ENCODE measurements at places on chromosomes 1 and 21.

- DNase-seq: no peak
Observed at GRCh38 chr1:42806171-42806570, 10.8 kb upstream of the ERMAP start.

DNA sequence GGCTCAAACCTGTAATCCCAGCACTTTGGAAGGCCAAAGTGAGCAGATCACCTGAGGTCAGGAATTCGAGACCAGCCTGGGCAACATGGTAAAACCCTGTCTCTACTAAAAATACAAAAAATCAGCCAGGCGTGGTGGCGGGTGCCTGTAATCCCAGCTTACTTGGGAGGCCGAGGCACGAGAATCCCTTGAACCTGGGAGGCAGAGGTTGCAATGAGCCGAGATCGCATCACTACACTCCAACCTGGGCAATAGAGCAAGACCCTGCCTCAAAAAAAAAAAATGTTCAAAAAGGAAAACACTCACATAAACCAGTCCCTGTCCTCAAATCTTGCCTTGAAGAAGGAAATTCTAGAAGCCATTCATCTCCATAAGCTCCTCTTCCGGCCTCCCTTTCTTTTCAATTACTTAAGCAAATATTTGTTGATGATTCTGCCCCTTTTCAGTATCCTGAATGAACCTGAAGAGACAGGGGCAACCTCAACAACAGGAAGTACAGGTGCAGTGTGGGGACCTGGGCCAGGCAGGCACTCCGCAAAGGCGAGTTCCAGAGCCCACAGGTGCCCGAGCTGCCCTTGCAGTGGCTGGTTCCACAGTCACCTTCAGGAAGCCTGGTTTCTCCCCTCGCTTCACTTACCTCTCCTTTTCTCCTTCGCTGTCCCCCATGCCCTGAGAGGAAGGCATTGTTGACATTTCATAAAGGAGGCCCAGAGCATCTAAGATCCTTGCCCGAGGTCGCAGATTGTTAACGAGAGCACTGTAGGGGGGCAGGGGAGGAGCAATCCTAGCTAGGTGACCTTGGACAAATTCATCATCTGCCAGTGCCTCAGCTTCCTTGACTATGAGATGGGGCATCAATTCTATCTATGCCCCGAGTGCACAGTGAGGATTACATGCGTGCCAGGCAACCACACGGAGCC, 8.9 kb upstream of the LEFTY1 start:
- DNase-seq: no peak

DNA sequence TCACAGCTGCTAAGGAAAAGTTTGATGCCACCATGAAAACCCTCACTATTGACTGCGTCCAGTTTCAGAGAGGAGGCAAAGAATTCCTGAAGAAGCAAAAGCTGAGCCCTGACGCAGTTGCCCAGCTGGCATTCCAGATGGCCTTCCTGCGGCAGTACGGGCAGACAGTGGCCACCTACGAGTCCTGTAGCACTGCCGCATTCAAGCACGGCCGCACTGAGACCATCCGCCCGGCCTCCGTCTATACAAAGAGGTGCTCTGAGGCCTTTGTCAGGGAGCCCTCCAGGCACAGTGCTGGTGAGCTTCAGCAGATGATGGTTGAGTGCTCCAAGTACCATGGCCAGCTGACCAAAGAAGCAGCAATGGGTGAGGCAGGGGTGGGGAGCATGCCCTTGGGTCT, 9.5 kb downstream of the CZIB start:
- no peak for DNase-seq

DNA sequence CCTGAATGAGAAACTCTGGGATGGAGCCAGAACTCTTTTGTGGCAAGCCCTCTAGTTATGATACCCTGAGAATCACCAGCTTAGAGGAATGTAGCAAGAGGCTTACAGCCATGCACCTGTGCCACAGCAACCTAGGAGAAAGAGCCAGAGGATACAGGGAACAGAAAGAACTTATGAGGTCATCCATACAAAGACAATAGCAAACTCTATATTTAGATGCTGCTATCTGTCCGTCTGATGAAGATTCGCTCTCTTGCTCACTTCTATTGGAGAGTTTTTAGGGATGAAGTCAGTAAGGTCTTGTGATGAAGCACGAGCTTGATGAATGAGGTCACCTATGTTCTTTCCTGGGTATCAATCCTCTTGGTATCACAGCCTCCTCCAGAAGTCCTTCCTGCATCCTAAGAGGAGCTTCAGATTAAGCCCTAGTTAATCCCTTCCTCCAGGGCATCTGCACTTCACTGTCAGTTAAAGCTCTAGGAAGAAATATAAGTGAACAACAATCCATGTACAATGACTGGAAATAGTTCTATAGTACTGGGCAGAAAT, 185.6 kb downstream of the DAB1 start:
- no peak for DNase-seq

DNA sequence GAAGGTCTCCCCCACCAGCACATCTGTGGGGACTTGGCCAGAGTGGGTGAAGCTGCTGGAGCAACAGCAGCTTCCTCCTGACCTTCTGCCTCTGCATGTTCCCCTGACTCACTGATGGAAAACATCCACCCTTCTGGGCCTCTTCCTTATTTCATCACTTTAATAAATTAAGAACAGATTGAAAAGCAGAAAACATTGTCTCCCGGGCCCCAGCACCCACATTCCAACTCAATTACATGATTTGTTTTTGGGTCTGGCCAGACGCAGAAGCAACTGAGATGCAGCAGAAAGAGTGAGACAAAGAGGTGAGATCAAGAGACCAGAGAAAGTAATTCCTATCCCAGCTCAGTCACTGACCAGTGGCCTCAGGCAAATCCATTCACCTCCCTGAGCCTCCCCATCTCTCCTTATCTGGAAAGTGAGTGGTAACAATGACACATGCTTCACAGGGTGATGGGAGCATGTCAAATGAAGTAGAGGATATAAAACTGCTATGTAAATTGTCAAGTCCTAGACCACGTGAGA, 157.1 kb downstream of the ELAVL4 start:
- DNase-seq: no peak

DNA sequence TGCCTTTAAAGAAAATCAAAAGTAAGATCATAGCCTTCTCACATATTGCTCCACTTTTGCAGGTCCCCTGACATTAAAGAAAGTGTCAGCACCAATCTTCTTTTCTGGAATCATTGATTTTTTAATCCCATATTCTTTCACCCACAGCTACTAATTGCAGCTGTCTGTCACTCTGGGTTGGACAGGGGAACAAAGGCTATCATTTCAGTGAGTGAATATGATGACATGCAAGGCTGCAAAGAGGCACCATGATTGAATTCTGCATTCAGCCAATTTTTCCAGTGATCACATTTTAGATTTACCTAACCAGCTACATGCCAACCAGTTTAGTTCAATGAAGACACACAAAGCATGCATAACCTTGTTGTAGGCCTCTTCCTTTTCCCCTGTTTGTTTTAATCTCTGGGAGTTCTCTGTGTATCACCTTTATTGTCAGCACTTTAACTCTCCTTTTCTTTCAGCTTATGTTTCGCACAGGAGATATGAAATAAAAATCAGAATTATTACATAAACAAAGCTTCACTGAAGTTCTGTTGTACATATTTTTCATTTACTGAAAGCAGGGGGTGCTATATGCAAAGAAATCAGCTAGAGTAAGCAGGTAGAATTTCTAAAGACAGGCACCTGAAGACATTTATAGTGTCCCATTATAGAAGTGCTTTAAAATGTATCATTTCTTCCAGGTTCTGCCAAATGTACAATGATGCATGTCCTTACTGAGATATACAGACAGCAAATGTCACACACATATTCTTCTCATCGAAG, 584.8 kb downstream of the PLA2G4A start:
- DNase-seq: no peak

GRCh38 chr1:152502496-152503180, 8.0 kb upstream of the LCE5A start:
- no peak for DNase-seq

DNA sequence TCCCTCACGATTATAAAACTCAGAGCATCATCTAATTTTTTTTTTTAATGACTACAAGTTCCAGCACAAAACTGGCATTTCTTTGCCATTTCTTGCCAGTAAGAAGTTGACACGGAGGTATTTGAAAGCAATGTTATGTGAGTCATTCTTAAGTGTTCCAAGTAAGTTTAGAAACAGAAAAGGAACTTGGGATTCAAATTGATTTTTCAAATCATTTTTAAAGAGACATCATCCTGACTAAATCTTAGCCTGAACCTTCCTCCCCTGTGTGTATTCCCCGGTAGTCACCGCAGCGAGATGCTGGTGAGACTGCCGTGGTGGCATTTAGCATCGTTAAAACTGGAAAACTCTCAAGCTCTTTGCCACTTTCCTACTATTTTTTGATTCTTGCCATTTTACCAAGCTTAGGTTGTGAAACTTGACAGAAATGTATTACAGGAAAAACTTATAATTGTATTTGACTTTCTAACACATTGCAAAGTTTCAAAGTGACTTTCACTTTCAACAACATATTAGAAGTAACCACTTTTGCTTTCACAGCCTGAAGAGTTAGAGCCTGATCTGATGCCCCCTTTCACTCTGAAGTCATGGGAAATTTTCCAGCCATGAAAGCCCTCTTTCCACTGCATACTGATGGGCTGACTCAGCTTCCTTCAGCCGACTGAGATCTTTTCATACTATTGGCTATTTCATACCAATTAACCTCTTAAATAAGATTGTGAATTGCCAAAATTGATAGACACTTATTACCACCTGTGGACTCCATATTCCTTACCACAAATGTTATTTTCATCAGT, 61.4 kb downstream of the OLFML2B start:
- no peak for DNase-seq

- DNase-seq: no peak
Observed at GRCh38 chr1:5856246-5856815, 135.9 kb downstream of the NPHP4 start.

GRCh38 chr21:35658242-35658641, 402.1 kb downstream of the SETD4 start:
- DNase-seq: no peak

DNA sequence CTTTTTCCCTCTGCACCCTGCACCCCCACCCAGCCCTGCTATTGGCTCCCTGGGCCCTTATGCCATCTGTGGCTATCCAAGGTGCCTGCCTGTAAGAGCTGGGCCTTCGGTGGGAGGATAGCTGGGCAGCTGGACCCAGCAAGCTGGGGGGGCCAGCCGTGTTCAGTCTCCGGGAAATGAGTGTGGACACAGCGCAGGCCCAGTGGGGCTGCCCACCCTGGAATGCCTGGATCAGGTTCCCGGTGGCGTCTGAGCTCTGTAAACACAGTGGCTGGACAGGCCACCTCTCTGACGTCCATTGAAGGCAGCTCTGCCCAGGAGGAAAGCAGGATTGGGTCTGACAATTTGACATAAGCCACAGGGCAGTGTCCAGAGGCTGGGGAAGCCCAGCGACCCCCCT, 127.8 kb downstream of the FOXD2 start:
- no peak for DNase-seq

GRCh38 chr21:45559216-45560105, 17.2 kb upstream of the SLC19A1 start:
- no peak for DNase-seq

DNA sequence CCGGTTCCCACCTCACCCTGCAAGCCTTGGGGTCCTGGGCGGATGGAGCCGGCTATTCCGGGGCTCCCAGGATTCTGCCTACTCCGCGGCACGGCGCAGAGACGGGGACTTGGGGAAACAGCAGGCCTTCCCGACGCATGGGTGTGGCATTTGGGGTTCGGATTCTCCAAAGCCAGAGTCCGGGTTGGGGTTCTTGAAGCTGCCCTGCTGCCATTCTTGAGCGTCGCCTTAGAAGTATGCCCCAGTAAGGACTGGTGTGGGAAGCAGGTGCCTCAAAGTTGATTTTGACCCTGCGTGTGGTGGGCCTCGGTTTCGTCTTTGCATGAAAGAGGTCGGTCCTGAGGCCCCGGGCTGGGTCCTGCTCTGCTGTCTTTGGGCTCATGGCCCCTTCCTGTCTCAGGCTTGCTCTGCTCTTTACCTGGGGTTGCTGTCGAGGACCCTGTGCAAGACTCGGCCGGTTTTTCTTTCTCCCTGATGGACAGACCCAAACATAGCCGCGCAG, 696 bp downstream of the GUK1 start:
- DNase-seq: no peak

GRCh38 chr1:44604157-44604955, 69.9 kb downstream of the TMEM53 start:
- no peak for DNase-seq

DNA sequence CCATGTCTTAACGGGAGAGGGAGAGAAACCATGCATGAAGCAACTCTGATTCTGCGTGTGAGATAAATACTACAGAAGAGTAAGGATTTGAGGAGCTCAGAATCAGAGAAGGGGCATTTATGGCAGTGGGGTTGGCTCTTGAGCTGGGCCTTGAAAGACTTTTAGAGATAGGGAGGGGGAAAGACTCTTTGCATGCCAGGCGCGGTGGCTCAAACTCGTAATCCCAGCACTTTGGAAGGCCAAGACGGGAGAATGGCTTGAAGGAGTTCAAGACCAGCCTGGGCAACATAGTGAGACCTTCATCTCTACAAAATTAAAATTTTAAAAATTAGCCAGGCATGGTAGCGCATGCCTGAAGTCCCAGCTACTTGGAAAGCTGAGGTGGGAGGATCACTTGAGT, 672 bp downstream of the ARMH1 start:
- no peak for DNase-seq

GRCh38 chr1:236151739-236152424, 9.5 kb downstream of the GPR137B start:
- DNase-seq: no peak

GRCh38 chr1:54922921-54923421, 36.0 kb upstream of the DHCR24 start:
- no peak for DNase-seq

GRCh38 chr1:206066479-206067171, 13.7 kb downstream of the RHEX start:
- no peak for DNase-seq

DNA sequence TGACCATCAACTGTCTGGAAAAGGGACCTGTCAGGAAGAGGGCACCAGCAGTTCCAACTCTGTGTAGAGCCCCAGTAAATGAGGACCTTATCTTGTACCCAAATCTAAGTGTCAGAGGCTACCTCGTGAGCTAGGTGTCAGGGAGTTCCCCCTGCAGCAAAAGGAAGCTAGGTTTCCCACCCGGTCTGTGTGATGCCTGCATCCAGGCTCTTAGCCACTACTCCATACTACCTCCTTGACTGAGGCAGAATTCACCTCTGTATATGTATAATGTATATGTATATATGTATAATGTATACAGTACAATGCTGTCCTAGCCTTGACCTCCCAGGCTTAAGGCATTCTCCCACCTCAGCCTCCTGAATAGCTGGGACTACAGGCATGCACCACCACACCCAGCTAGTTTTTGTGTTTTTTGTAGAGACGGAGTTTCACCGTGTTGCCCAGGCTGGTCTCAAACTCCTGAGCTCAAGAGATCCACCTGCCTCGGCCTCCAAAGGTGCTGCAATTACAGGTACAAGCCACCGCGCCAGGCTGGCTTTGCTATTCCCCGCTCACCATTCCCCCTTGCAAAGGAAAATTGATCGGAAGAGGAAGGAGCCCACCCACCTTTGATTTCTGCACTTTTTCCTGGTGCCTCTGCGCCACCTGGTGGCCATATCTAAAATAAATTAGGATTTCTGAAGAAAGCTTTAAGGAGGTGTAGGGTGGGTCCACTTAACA, 15.7 kb upstream of the LUZP1 start:
- DNase-seq: no peak

DNA sequence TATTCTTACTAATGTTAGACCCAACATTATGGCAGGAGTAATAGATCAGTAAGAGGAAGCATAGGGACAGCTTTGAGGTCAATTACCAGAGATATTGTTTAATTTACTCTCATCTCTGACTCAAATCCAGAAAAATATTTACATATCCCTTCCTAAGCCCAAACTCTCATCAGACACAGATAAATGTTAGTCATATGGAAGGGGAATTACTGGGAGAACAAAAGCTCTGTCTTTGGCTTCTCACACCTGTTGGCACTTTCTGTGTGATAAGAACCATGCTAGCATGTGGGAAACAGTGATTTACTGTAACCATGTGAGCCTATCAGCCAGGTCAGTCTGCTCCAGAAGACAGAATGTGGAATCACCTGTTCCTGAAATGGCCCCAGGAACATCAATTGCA, 72.4 kb downstream of the DUSP10 start:
- no peak for DNase-seq

Data from right renal pelvis (tissue), 4 donors.